Left cardiac atrium (tissue), 4 donors: ENCODE measurements at places on chromosomes 12 and 14. TPM values are rescaled to one million over a fixed set of nuclear protein-coding genes. Genes with fewer than 3 reads are reported as not detected.

DNA sequence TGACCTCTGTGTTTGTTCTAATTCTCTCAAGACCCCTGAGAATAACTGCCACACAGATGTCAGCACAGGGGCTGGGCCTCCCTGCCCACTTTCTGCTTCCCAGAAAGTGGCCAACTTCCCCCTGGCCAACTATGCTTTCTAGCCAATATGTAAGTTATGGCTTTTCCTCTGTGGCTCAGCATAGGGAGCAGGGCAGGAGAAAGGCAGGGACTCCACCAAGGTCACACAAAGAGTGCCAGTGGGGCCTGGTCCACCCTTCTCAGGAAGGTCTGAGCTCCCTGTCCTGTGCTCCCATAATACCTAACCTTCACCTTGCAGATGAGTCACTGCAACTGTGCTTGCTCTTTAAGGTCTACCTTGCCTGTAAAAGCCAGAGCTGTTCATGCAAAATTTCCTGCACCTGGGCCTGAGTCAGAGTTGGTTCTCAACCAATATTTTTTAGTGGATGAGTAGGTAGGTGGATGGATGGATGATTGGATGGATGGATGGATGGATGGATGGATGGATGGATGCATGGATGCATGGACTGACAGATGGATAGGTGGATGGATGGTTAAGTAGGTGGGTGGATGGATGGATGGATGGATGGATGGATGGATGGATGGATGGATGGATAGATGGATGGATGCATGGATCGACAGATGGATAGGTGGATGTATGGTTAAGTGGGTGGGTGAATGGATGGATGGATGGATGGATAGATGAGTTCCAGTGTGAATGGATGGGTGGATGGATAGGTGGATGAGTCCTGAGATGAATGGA lies 64.2 kb downstream of the DIO3 start:
- no peak for DNase-seq

GRCh38 chr12:82833481-82833880 lies 146.8 kb downstream of the TMTC2 start:
- DNase-seq, result no peak

GRCh38 chr12:81998761-81999378 lies 239.7 kb upstream of the PPFIA2 start:
- DNase-seq, result no peak

GRCh38 chr12:64923536-64923935 lies 99.1 kb downstream of the TBC1D30 start:
- DNase-seq, result no peak

- no peak for DNase-seq
Observed at GRCh38 chr14:85604714-85605113, 74.8 kb downstream of the FLRT2 start.

DNA sequence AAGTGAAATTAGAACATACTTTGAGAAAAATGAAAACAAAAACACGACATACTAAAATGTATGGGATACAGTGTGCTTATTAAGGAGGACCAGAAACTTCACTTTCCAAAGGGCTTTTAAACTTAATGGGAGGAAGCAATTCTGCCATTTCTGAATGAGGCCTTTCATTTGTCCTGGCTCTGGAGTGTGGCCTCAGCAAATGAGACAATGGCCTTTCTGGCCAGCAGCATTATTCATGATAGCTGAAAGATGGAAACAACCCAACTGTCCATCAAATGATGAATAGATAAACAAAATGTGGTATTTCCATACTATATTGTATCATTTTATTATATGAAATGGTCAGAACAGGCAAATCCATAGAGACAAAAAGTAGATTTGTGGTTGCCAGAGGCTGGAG lies 338.6 kb downstream of the CEP128 start:
- no peak for DNase-seq

GRCh38 chr12:116443821-116444589 lies 115.2 kb upstream of the MAP1LC3B2 start:
- DNase-seq, result no peak

DNA sequence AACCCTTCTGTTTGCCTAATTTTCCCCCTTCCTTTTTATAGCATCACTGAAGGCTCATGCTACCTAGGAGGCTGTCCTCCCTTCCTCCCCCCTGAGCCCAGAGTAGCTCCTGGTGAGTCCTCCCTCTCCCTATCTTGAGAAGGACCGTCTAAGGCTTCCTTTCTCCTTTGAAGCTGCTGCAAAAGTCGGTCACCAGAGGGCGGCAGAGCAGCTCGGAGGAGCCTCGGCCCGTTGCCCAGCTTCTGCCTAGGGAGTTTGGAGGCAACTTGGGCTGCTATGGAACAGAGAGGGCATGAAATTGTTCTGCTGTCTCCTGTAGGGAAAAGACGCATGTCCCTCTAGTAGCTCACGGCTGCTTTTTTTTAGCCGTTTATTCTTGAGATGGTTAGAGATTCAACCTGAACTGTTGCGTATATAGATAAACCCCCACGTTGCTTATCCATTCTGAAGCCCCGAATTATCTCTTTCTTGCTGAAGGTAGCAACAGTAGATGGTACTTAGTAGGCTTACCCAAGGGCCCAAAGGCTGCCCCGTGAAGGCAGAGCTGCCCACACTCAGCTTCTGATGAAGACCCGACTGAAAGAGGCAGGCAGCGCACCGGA lies 5.7 kb downstream of the WNT5B start:
- peak; percentile 88 for DNase-seq

- DNase-seq, result no peak
Observed at GRCh38 chr12:80188576-80188975, 89.2 kb downstream of the OTOGL start.

GRCh38 chr12:132324841-132325732 lies 4.3 kb downstream of the GALNT9 start:
- no peak for DNase-seq

DNA sequence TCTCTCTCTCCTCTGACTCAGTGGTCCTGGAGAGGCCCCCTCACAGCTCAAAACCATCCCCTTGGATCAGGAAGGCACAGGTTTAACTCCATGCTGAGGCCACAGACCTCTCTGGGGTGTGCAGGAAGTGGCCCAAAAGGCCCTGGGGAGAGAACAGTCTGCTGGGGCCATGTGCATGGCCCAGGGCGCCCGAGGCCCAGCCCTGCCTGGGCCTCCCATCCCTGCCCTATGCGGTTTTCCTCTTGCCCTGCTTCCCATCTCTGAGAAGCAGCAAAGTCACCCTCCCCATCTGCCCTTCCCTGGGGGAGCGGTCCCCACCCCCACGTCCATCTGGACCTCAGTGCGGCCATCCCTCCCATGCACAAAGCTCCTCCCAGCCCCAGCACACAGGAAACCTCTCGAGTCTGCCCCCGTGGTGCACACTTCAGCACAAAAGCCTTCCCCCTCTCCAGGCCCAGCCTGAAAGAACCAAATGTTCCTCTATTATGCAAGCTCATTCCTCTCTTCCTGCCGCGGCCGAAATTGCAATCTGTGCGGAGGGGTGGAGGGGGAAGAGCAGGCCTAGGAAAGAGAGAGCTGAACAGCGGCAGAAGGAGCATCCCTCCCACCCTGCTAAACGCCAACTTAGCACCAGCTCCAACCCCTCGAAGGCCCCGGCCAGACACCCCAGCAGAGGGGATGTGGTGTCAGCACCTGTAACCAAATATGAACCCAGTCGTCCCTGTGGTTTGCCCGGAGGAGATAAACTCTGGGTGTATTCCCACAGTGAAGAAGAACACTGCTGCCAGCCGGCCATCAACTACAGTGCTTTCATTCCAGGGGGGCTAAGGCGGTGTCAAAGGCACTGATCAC lies 108.5 kb downstream of the SCARB1 start:
- DNase-seq, result peak; percentile 88

GRCh38 chr14:61671082-61671481 lies 24.2 kb upstream of the HIF1A start:
- no peak for DNase-seq

- no peak for DNase-seq
Observed at GRCh38 chr14:99716850-99717681, 33.0 kb downstream of the CYP46A1 start.

- DNase-seq, result no peak
Observed at GRCh38 chr12:25130741-25131188, 64.2 kb downstream of the DNAI7 start.

DNA sequence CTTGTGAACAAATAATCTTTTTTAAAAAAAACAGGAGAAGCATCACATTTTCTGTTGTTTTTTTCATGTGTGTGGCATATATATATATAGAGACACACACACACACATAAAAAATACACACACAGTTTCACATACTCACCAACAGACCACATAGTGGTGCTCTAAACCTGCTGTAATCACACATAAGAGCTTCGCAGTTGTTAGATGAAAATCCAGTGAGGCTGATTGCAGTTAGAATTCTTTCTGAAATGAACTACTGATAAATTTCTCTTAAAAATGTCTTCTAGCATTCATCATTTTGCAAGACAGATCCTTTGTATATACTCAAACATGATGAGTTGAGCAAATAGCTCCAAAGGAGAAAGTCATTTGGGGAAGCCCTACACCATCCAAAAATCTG lies 434.3 kb upstream of the STXBP6 start:
- no peak for DNase-seq

Gene ARHGEF25
- total RNA-seq, result 13.7 TPM

Gene JDP2
- total RNA-seq, result 32.7 TPM

Gene SYT1
- 0.68 TPM for total RNA-seq

Gene CEBPE
- not detected for total RNA-seq

Gene OR4M1
- not detected for total RNA-seq

Gene KRT78
- not detected for total RNA-seq

Gene PRB3
- not detected for total RNA-seq

Gene ZNF84
- total RNA-seq, result 15.5 TPM

Gene PPP1R1A
- 255 TPM for total RNA-seq
